ENCODE measurements at places on chromosomes 11 and 22.

DNA sequence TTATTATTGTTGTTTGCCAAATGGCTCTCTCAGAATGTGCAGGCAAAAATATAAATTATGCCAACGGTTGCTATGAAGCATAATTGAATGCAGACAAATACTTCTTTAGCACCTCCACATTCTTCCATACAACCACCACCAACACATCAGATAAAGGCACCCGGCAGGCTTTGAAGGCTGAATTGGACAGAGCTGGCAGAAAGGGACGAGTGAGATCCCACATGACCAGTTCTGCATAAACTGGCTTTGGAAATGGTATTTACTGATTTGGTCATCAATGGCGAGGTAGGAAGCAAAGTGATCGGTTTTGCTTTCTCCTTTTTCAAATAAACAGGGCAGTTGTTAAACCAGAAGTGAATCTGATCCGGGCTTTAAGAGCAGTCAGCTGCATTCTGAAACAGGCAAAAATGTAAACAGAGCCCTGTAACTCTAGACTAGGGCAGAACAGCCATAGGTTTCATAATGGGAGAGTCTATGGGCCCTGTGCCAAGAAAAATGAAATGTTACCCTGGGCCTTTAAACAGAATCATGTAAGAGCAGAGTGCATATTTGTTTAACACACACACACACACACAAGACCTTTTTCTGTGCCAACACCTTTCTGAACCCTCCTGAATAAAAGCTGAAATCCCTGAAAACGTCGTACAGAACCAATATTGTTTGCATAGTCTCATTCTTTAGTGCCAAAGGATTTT lies 97.7 kb downstream of the MPPED2 start:
- no peak for DNase-seq

- no peak for DNase-seq
These were observed 131.6 kb upstream of the B3GAT1 start for GRCh38 chr11:134543645-134544044.

DNA sequence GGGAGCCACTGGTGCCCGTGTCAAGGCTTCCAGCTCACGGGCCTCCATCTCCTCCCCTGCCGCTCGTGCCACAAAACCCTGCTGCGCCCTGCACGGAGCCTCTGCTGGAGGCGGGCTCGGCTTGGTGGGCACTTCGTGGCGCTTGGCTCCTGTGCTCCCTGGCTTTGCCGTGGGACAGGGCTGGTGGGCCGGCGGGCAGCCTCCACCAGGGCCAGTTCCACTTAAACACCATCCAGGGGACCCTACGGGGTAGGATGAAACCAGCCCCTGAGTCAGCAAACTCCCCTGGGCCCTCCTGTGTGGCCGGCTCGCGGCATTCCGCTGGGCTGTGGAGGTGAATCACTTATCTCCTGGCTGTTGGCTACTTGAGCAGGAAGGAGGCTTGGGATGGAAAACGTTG lies 1304.6 kb downstream of the BRD1 start:
- no peak for DNase-seq

GRCh38 chr11:87405356-87405755 lies 367.6 kb downstream of the TMEM135 start:
- no peak for DNase-seq

DNA sequence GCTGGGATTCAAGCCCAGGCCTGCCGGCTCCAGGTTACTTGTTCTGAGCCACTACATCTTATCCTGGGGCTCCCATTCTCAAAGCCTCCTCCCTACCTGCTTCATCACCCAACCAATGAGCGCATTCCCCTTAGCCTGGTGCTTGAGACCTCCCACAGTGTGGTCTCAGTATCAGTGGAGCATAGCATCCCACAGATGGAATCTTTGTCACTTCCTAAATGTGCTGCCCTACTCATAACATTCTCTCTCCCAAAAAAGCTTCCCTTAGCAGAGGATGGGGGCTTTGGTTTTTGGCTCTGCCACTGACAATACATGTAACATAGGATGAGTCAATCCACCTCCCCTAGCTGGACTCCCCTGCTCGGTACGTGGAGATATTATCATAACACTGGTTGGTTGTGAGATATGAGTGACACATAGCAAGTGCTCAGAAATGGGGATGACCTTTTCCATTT lies 28.8 kb downstream of the TEAD1 start:
- DNase-seq: no peak

- DNase-seq: no peak
These were observed 9.6 kb upstream of the SLC6A5 start for GRCh38 chr11:20589796-20590195.

DNA sequence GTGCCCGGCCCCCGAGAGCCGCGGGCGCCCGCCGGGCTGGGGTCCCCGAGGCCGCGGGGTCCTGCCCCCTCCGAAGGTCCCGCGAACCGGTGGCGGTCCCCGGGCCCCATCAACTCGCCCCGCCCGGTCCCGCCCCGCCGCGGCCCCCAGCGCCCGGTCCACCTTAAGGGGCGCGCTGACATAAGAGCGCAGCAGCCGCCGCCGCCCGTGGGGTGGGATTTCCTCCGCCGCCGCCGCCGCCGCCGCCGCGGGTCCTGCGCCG lies at the start of gene ZDHHC8:
TSS of gene ZDHHC8 (plus strand) at position 208 of the 262 bp plus-strand sequence. CDS start 144 bp downstream, outside the sequence.
- DNase-seq: no peak

DNA sequence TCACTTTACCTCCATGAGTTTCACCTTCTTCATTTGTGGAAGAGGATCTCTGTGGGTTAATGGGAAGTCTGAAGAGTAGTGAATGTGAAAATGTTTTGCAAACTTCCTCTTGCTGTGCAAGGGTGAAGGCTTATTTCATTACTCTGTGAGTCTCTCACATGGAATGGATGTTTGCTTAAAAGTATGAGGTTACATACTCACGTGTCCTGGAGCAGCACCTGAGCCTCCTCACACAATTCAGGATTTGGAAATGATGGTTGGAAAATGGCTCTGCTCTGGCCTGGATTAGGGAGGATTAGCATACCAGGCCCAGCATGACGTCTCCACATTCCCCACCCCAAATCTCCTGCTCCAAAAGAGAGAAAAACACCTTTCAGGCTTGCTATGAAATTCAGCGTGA lies 4.8 kb downstream of the GRAMD1B start:
- DNase-seq: no peak

GRCh38 chr11:130609121-130610035 lies 160.9 kb downstream of the ADAMTS15 start:
- no peak for DNase-seq

- DNase-seq: no peak
These were observed 57.2 kb upstream of the PRDM11 start for GRCh38 chr11:45089251-45089650.

- no peak for DNase-seq
These were observed 59.4 kb downstream of the PPFIBP2 start for GRCh38 chr11:7573193-7573557.

GRCh38 chr11:127018683-127019279 lies 18.2 kb upstream of the KIRREL3 start:
- DNase-seq: no peak

- DNase-seq: no peak
These were observed 106.7 kb upstream of the ASPHD2 start for GRCh38 chr22:26322179-26322905.

DNA sequence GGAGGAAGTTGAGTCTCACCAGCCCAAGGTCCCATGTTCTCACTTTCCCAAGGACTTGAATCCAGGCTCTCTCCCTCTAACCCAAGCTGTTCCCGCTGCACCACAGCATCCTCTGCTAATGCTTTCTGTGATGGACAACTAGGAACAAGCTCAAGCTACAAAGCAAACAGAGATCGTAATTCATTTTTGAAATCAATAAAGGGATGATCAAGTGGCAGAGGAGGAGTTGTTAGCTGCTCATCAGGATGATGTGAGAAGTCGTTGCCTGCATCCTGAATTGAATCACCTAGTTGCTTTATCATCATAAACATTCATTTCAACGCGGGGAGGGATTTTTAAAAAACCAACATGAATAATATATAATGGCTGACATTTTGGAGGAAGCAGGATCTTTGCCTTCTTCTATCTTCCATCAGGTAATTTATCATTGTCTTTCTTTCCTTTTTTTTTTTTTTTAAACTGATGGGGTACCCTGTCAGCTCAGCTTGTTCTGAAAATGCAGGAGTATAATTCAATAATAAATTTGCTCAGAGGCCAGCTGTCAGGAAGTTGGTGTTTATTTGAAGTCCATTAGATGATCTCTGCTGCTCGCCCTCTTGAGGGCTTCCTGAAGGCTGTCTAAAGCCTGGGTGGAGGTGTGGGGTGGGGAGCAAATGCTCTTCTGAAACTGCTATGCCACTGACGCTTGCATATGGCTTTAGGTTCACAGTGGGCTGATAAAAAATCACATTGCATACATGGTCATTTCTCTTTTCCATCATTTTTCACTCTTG lies 174.4 kb upstream of the NARS2 start:
- DNase-seq: no peak

All from activated gamma-delta T cell treated with anti-CD3 and anti-CD28 coated beads, Interleukin-2, amount 50 U/mL, for 16 hours (primary cell).